HepG2 (cell line): ENCODE measurements at places on chromosomes 5 and 9.

DNA sequence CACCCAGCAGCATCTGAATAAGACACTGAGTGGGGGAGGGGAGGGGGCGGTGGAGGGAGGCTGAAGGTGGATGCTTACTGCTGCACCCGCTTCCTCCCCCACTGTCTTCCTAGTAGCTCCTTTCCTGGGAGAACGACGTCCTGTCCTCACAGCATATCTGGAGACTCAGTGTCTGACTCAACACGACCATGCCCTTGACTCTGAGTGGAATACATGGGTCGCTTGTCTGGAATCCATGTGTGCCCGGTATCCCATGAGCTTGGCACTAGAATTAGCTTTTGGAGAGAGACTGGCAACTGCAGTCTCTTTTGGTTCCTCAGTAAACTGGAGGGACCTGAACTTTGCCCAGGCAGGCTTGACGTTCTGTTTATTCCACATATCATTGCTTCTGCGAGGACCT lies 125.4 kb upstream of the FAM120A start:
- no peak for DNase-seq

DNA sequence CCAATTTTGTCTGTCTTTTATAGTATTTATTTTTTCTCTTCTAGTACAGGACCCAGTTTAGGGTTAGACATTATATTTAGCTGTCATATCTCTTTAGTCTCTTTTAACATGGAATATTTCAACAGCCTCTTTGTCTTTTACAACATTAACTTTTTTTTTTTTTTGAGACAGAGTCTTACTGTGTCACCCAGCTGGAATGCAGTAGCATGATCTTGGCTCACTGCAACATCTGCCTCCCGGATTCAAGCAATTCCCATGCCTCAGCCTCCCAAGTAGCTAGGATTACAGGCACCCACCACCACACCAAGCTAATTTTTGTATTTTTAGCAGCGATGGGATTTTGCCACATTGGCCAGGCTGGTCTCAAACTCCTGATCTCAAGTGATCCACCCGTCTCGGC lies 90.1 kb downstream of the ADAMTS6 start:
- no peak for DNase-seq

GRCh38 chr5:142287096-142287972 lies 37.5 kb downstream of the SPRY4 start:
- no peak for DNase-seq

DNA sequence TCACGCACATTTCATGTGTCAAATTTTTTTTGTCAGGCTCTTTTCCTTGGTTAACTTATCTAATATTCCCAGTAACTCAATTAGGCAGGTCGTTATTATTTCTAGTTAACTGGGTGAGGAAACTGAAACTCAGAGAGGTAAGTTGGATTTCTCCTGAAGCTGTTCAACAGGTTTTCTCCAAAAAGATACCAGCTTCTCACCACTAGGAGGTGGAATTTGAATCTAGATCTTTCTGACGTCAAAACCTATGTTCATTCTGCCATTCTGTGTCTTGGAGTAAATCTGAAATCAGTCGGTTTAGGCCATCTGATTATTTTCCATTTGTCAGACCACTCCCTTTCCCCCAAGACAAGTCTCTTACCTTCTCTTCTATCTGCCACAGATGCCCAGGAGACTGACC lies 572.9 kb downstream of the ACTL7B start:
- DNase-seq, result peak; percentile 6

GRCh38 chr9:87818308-87818707 lies 64.4 kb upstream of the SPATA31E1 start:
- DNase-seq, result no peak

DNA sequence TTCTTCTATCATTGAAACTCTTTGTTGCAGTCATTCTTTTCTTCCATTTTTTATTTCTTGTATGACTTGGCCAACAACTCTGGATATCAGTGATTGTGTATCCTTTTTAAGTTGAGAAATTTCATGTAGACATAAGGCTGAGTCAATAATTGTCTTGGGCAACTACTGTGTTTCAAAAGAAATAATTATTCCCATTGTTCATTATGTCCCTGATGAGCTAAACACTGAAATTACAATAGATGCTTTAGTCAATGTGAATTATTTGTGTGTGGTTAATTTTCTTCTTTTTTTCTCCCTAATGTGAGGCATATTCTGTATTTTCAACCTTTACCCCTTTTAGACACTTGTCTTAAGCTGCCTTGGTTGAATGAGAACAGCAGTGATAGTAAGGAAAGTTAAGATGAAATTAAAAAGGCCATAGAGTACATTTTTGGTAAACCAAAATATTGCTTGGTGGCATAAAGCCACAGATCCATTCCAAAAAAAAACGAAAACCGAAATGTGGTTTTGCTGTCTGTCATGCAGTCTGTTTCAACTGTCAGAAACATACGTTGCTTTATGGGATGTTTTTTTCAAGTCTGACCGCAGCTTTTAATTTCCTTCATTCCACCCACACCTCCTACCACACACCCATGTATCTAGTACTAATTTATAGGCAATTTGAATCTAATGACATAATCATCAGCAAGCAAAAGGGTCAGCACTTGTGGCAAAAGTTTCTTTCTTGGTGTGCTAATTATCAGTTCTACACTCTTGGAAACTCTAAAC lies 21.1 kb downstream of the TLE4 start:
- no peak for DNase-seq

- DNase-seq, result no peak
Observed at GRCh38 chr5:156444753-156445291, 117.9 kb downstream of the SGCD start.

DNA sequence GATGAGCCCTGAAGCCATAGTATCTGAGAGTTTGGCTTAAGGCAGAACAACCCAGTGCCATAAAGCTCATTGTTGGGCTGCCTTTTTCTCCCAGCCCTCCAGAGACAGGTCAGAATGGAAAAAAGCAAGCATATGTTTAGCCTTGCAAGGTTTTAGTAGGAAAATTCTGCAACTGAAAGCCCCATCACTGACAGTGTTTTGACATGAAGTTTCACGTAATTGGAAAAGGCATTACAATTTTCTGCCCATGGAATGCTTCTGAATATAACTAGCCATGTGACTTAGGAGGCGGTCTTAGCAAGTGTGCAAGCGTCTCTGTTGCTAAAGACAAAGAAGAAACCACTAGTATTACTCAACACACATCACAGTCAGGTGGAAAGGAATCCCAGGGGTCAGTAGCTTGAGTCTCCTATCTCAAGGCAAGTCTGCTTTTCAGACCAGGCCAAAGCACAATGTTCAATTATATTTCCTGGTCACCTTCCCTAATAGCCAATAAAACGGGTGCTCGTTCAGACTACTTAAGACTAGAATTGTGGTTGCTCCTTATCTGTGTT lies 117.6 kb downstream of the CARTPT start:
- DNase-seq, result no peak

GRCh38 chr5:125348221-125348692 lies 601.8 kb upstream of the ZNF608 start:
- no peak for DNase-seq

- DNase-seq, result no peak
Observed at GRCh38 chr5:103272377-103272776, 13.8 kb downstream of the MACIR start.

DNA sequence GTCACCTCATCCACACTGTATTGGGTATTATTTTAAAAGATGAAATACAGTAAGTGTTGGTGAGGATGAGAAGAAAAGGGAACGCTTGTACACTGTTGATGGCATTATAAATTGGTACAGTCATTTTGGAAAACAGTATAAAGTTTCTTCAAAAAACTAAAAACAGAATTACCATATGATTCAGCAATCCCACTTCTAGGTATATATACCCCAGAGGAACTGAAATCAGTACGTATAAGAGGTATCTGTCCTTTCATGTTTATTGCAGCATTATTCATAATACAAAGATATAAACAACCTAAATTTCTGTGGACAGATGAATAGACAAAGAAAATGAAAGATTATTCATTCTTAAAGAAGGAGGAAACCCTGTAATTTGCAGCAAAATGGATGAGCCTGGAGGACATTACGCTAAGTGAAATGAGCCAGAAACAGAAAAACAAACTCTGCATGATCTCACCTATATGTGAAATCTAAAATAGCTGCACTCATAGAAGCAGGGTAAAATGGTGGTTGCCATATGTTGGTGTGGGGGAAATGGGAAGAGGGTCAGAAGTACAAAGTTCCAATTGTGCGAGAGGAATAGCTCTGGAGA lies 191.6 kb downstream of the TRIM36 start:
- no peak for DNase-seq

GRCh38 chr9:138076650-138077009 lies 199.0 kb downstream of the CACNA1B start:
- no peak for DNase-seq

DNA sequence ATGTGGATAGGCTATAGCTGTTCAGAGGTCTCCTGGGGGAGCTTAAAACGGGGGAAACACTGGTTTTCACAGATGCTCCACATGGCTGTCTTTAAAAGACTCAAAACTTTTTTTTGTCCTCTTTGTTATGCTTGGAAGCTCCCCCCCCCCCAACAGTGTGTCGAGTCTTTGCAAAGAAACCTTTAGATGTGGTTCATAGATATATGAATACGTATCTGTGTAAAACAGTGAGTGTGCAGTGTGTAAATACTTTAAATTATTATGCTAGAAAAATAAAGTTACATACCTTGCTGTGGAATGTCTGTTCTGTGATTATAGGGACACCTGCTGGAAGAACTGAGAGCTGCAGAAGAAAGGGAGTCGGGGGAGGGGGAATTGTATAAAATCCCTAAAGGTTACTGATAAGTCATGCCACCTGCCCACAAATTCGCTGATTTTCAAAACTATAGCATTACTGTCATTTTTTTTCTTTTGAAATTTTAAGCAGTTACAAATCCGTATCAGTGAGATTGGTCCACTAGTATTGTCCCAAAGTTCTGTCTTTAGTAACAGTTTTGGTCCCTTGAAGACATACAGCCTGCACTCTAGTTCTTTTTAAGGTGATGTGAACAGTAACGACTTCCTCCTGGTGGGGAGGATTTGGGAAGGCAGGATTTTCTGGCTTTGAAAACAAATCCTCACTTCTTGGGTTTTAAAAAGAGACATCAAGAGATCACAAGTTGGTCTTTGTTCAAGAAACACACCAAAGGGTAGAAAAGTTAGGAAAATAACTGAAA lies 22.9 kb downstream of the RGMB start:
- peak; percentile 62 for DNase-seq

GRCh38 chr9:135592625-135593024 lies 31.1 kb downstream of the PAEP start:
- no peak for DNase-seq

DNA sequence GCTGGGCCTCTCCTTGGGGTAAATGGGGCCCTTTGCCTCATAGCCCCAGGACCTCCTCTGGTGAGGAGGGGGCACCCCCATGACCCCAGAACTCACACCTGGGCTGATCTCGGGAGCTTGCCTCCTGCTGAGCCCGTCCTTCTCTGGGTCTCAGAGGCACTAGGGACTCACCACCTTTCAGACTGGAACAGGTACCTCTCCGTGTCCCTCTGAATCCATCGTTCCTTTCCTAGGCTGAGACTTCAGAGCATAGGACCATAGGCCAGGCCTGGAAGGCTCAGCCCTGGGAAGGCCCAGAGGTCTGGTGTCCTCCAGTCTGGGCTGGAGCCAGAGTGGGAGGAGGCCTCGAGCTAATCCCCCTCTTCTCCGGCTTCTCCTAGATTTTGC lies 97.9 kb downstream of the CACNA1B start:
- no peak for DNase-seq

DNA sequence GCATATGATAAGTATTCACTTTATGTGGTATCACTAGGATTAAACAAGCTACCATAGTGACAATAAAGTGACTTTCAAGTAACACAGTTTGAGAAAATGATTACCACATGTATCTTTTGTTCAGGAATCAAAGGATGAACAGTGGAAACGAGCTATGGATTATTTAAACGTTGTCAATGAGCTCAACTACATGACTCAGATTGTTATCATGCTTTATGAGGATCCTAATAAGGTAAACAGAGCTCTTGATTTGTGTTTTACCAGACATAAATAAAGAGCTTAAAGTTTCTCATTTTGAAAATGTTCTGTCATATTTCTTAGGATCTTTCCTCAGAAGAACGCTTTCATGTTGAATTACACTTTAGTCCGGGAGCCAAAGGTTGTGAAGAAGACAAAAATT lies 57.4 kb downstream of the PPIP5K2 start:
- no peak for DNase-seq
